Fibroblast of skin of right biceps (primary cell): ENCODE measurements at places on chromosomes 5 and 9.
A peak's percentile ranks its signal among the peaks of the same experiment; 100 is the strongest.

- DNase-seq = no peak
These were observed 546.4 kb downstream of the DTWD2 start for GRCh38 chr5:118441956-118442355.

DNA sequence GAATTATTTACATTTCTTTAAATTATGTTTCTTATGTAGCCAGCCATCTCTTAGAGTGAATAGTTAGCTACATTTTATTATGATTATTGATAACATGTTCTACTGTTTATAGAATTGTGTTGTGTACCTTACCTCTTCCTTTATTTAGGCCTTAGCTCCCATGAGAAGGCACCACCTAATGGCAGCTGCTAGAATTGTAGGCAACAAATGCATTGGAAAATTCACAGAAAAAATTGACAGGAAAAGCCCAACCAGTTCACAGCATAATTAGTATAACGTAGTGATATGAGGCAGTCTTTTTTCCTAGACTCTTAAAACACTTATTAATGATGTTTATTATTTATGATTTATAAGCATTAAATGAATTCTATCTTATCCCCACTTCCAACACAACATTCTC is 175.8 kb downstream of the WDR70 start:
- DNase-seq = no peak

- peak; percentile 67 for DNase-seq
These were observed 124.6 kb downstream of the ROR2 start for GRCh38 chr9:91825422-91825821.

- no peak for DNase-seq
These were observed 59.8 kb upstream of the LPAR1 start for GRCh38 chr9:111098093-111098492.

DNA sequence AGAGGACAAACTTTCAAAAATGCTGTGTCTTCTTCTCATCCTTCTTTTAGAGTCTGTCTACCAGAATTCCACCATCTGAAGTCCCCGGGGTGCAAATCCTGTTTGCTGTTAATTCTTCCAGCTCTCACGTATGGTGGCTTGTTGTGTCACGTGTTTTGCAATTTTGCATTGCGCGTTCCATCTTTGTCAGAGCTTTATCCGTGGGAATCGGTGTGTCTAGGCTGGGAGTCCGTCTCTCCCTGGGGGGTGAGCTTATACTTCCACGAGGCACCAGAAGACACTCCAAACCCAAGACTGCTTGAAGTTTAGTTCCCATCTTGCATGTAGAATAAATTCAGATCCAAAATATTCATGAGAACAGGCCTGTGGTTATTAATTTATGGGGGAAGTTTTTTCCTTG is 6.1 kb upstream of the FIBCD1 start:
- DNase-seq = no peak

- DNase-seq = no peak
These were observed 365.1 kb upstream of the PRR16 start for GRCh38 chr5:120098902-120099535.

DNA sequence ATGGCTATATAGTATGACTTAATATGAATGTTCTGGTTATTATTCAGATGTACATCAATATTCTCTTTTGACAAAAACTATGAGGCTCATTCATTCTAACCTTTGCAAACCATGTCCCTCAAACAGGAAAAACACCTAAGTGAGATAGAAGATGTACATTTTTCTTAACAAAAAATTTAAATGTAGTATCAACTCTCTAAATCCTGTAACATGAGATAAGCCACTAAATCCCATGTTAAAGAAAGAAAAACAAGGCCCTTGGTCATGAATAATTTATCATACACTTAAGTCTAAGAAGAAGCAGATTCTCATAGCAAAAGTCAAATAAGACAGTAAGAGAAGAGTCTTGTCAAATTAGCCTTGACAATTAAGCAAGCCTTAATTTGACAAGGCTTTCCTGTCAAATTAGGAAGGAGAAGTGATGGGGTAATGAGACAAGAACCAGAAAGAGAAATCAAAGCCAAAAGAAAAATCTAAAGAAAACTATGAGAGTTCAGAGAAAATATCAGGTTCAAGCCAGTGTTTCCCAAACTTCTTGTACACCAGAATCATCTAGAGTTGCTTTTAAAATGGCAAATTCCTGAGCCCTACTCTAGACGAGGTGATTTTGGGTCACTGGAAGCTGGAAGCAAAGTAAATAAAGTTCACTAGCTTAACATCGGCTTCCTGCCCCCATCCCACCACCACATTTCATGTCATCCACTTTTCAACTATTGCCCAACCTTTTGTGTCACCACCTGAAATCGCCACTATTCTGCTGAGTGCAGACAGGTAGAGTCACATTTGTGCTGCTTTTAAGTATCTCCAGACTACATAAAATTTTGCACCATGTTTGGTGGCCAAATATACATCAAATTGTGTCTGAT is 76.5 kb downstream of the NR6A1 start:
- DNase-seq = peak; percentile 17

- peak; percentile 43 for DNase-seq
These were observed 268.0 kb downstream of the ADAMTSL1 start for GRCh38 chr9:18741945-18742344.

DNA sequence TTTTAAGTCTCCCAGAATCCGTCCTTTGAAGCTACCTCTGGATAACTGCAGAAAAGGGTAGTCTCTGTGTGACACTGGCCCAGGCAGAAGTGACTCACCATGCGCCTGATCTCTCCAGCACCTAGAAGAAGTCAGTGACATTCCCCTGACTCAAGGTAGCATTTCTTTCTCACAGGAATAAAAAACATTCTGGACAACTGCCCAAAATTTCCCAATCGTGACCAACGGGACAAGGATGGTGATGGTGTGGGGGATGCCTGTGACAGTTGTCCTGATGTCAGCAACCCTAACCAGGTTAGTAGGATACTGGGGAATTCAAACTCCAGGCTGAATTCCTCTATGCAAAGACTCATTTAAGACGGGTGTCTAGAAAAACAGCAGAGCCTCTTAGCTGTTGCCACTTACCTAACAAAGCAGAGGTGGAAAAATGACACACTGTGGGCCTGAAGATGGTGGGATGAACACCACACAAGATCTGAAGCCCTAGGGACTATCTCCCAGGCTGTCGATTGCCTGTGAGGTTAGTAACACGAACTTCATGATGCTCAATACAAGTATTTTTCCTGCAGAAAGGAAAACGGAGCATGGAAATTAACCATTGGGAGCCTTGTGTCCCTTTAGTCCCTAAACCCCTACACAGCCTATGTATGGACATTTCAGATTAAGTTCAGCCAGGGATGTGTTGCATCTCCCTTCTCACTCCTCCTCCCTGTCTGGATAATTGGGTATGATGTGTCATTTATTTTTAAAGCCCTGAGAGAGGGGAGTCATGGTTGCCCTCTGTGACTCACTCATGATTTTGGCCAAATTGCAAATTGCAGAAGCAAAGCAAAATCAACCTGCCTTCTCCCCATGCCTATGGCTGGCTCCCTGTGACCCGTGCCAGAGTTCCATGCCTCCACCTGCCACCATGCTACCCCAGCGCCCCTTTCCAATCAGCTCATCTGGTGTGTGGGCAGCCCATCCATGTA is 37.2 kb downstream of the THBS4 start:
- DNase-seq = peak; percentile 46

GRCh38 chr9:17063535-17064135 is 71.2 kb upstream of the CNTLN start:
- peak; percentile 54 for DNase-seq

DNA sequence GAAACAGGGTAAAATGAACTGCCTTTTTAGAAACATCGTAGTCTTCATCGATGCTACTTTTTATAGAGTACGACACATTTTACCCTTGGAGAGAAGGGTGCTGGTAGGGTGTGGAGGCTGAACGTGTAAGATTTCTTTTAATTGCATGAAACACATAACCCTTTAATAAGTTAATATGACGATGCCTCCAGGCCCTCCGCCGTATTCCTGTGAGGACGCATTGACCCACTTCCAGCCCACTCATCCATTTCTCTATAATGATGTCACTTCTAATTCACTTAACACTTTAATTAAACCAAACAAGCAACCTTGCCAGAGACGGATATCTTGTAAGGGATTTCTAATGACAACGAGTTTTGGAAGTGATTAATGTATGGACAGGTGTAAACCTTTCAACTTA is 158.7 kb downstream of the IRX2 start:
- no peak for DNase-seq

GRCh38 chr5:91072881-91073280 is 310.2 kb downstream of the ARRDC3 start:
- DNase-seq = peak; percentile 76

DNA sequence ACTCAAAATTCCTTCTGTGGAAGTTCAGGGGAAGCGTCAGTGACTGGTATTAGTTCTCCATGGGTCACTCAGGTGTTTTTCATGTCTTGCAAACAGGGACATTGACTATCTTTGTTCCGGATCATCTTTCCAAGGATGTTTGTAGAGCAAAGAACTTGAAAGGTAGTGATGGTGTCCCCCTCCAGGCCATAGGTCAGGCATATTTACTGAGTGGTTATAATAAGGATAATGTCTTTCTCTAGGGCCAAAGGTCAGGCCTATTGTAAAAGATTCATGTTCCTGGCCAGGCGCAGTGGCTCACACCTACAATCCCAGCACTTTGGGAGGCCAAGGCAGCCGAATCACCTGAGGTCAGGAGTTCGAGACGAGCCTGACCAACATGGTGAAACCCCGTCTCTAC is 614.8 kb downstream of the KIF4B start:
- no peak for DNase-seq

DNA sequence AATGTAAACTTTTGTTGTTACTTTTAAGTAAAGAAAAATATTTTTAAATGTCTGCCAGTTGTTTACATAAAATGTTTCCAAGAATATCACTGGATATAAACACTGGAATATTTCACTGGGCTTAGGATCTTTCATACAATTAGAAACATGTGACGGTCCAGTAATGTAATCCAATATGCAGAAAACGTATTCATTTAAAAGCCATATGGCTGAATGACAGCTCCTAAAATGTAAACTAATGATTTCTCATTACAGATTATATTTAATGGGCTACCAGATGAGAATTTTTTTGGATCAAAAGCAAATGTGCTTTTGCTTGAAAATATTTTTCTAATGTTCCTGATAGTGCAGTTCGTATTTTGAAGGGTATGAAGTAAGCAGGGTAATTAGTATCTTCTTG is 124.3 kb downstream of the TTC39B start:
- no peak for DNase-seq

DNA sequence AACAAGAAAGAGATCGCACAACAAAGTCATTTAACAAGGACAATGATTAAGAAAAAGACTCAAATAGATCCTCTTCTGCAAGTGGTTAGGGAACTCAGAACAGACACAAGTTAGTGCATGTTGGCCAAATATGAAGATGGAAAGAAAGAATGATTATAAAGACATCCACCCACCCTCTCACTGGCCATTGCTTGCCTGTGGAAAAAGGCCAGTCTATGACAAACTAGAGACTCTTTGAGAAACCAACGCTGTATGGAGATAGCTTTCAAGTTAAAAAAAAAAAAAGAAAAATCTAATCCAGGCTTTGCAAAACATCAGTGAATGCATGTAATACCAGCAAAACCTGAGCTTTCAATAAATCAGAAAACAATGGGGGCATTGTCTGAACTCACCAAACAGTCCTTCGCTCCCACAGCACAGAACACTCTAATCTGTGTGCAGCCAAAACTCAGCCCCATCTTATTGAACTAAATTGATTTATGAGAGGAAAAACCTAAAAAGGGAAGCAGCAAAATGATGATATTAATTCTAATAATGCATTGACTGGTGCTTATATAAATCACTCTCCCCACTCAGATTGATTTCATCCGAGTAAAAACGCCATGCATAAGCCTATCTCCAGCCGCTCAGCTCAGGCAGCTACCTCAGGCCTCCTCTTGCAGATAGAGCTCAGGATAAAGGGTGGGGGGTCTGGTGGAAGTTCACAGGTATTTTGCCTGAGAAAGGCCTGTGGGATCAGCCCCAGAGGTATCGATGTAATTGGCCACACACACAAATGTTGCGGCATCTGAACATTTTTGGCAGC is 547.1 kb downstream of the CCDC171 start:
- DNase-seq = no peak

GRCh38 chr9:120935383-120935857 is 8.8 kb upstream of the TRAF1 start:
- peak; percentile 94 for DNase-seq

GRCh38 chr9:83070261-83070660 is 7.3 kb upstream of the RASEF start:
- peak; percentile 85 for DNase-seq

DNA sequence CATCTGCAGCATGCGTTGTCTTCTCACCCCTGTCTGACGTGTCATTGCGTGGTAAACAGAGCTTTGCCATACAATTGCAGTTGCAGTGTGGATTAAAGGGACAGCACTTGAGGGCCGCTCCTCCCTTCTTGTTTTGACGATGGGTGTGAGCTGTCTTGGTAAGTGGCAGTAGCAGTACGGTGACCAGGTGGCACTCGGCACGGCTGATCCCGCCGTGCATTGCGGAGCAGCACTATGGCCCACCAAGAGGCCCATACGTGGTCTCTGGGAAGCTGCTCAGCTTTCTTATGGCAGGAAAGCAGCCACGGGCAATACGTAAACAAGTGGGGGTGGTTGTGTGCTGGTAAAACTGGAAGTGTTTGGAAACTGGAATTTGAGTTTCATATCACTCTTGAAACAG is 25.1 kb downstream of the EHMT1 start:
- no peak for DNase-seq

- DNase-seq = no peak
These were observed 76.1 kb downstream of the MAMDC2 start for GRCh38 chr9:70119786-70120185.

GRCh38 chr5:115524199-115524847 is 20.3 kb downstream of the FEM1C start:
- no peak for DNase-seq

DNA sequence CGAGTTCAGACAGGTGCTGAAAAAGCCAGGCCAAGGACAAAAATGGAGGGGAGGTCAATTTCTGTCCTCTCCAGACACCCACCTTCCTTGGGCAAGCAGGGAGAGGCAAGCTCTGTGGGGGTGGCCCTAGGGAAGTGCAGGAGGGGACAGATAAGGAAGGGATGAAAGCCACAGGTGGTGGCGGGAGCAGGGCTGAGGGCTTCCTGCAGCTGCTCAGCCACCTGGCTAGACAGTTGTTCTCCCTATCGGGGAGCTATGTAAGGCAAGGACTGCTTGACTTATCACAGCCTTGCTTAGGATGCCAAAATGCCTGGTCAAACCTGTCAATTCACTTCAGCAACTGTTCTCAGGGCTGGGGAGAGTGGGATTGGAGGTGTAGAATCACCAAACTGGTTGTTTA is 266.1 kb downstream of the ZSWIM6 start:
- DNase-seq = no peak

DNA sequence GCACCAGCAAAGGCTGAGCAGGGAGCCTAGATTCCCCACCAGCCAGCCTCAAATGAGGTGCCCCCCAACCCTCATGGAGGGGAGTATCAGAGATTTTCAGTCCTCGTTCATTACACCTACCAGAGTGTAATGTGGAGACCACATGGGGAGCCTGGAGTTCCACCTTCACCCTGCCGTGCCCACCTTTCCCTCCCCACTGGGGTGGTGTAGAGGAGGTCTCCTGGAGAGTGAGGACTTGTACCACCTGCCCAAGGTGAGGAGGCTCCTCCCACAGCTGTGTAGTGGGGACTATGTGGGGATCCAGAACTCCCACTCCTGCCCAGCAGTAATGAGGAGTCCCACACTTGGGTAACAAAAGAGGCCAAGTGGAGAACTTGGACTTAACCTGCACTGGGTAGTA is 221.8 kb downstream of the SAXO1 start:
- no peak for DNase-seq
